ENCODE measurements at places on chromosomes 4 and X.

- DNase-seq = no peak
Measured at GRCh38 chrX:28585767-28586166, 1.5 kb upstream of the IL1RAPL1 start.

DNA sequence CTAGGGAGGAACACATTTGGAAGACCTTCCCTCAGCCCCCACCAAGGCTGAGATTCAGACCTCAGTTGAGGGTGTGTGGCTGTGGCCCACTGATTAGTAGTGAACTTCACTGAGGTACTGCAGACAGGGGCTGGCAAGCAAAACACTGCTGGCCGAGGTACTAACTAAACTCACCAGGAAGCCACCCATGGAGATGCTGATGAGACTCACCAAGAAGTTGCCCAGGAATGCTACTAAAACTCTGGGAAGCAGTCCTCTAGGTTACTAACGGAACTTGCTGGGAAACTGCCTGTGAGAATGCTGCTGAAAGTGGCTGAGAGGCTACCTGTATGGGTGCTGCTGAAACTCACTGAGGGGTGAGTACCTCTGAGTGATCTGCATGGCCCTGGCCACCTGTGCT is 372.4 kb upstream of the RPS6KA3 start:
- DNase-seq = no peak

DNA sequence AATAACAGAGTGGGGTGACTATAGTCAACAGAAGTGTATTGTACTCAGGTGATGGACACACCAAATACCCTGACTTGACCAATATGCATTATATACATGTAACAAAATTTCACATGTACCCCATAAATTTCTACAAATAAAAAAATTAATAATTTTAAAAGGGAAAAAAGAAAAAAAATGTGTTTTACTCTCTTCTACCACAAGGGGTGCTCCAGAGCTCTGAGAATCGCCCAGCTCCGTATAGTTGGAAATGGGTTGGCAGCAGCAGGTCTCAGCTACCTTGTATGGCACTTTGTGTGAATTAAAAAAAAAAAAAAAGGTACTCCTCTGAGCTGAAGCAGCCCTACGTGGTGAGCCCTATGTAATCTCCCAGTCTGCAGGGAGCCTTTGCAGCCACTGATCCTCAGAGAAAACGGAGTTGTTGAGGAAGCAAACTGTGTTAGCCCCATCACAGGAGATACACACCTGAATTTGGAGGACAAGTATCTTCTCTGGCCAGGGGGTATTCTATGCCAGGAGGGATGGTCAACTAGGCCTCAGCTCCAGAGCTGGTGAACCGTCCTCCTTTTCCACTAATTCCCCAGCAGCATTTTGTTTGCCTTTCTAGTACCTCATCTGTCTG is 17.2 kb upstream of the POLA1 start:
- no peak for DNase-seq

GRCh38 chr4:173436149-173436579 is 37.2 kb upstream of the SCRG1 start:
- no peak for DNase-seq

GRCh38 chrX:72477781-72478181 is 94.9 kb downstream of the HDAC8 start:
- peak; percentile 37 for DNase-seq

GRCh38 chrX:118420462-118420861 is 74.6 kb downstream of the WDR44 start:
- DNase-seq = no peak

DNA sequence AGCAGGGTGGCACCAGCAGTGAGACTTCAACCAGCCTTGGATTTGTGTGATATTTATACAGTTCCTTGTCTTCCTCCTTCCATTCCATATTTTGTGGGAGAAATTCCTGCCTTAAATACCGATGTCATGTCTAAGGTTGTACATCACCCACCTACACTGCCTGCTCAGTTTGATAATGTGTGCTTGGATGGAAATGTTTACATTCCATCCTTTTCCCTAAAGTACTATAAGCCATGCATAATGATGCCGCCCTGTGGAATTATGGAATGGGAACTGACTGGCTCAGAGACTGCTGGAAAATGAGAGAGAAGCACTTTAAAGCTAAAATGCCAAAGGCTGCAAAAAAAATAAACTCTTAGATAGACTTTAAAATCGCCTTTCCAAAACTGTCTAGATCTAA is 11.3 kb upstream of the GLUD2 start:
- DNase-seq = no peak

GRCh38 chrX:101252634-101253033 is 33.0 kb downstream of the DRP2 start:
- no peak for DNase-seq

DNA sequence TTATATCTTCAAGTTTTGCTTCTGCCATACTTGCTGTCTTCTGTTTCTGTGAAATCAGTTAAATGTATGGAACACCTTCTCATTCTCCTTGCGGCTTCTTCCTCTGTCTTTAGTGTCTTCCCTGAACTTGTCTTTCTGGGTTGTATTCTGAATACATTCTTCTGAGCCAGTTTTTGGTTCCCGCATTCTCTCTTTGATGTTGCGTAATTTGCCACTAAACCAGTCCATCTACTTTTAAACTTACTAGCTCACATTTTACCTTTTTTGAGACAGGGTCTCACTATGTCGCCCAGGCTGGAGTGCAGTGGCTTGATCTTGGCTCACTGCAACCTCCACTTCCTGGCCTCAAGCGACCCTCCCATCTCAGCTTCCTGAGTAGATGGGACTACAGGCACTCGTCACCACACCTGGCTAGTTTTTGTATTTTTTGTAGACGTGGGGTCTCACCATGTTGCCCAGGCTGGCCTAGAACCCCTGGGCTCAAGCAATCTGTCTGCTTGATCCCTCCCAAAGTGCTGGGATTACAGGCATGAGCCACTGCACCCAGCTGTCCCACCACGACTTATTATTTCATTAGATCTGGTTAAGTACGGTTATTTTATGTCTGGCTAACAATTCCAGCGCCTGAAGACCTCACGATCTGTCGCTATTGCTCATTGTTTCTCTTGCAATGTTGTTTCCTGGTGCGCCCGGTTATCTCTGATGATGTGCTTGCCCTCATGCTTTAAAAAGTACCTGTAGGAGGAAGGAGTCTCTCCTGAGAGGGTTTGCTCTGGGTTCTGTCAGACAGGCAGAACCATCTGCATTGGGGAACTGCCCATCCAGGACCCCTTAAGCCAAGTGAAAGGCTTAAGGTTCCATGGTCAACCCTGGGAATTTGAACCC is 9.8 kb upstream of the FAM3A start:
- no peak for DNase-seq

GRCh38 chr4:148265627-148266026 is 176.6 kb downstream of the NR3C2 start:
- no peak for DNase-seq

GRCh38 chrX:81414630-81415029 is 212.7 kb downstream of the SH3BGRL start:
- DNase-seq = no peak

All from foreskin melanocyte (primary cell).